ENCODE measurements at places on chromosomes 7 and 10.

DNA sequence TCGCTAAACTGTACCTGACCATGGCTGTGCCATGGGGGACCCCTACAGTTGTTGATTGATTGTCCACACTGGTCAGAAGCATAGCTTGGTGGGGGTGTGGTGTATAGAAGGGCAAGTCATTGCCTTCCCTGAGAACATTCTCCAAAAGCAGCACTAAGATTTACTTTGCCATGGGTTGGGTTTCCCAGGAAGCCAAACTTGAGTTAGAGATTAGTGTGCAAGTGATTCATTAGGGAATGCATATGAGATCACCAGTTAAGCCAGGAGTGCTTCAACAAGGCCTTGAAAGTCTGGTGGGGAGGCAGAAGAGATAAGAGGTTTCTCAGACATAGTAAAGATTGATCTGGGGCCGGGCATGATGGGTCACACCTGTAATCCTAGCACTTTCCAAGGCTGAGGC is 21.4 kb upstream of the TPST1 start:
- no peak for DNase-seq

DNA sequence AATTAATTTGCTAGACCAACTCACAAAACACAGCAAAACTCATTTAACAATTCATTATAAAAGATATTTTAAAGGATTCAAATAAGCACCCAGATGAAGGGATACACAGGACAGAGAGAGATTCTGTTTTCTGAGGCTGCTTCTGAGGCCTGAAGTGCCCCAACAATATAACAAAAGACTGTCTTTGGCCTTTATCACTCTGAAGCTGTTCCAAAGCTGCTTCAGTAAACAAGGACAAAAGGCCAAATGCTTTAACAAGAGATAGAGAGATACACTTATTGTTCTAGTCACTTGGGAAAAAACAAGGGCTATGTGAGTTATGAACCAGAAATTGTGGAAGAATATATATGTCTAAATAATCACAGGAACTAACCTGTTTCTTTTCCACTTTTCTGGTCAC is 223.7 kb downstream of the CXCL12 start:
- DNase-seq, result no peak

DNA sequence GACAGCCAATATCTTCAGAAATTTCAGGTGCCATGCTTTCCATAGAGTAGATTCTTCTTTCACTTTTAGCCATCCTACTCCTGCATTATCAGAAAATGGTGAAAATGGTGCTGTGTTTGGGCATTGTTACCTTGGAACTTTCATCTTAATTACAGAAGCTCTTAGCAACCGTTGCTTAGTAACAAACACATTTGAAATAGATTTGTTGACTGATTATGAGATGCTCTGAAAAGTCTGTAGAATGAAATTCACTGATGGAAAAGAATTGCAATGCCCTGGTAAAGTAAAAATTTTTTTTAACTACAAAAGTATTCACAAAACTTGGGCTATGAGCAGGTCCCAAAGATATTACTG is 249.3 kb upstream of the NEBL start:
- no peak for DNase-seq

- DNase-seq, result no peak
These were observed 2.8 kb downstream of the SP8 start for GRCh38 chr7:20783700-20784387.

DNA sequence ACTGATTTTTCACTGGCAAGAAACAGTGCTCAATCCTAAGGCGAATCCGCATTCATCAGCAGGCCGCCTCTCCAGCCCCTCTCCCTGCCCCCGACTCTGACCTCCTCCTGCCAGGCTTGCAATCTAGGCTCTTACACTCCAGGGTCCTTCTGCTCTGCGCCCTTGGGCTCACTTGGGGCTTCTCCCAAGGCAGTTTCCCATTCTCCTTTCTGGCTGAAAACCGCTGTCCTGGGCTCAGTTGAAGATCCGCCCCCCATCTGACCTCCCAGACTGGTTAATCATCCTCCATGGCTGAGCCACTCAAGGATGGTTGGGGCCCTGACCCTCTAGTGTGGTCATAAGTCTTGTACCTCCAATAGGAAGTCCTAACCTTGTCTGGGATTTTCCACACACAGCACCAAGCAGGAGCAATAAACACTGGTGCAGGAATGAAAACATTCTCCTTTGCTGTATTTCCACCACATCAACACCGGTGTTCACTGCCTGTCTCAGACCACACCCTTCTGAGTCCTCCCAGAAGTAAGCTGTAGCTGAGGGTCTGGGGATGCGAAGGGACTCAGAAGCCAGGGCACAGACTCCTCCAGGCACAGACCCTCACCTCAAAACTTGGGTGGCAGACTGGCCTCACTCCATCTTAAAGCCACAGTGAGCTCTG is 42.4 kb downstream of the TNS3 start:
- no peak for DNase-seq
